ENCODE measurements at places on chromosomes 12 and 14.

DNA sequence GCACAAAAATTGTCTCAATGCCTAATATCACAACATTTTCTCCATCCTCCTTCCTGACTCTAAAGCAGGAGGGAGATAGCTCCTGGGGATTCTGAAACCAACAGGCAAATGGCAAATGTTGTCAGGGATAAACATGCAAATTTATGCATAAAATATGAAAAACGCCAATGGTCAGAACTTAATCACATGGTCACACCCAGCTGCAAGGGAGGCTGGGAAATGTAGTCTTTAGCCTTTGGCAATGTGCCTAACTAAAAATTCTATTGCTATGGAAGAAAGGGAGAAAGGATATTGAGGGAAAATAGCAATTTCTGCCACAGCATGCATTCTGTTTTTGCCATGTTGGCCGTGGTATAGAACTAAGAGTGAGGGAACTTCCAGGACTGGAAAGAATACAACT is 11.7 kb upstream of the OASL start:
- DNase-seq = no peak

- no peak for DNase-seq
Observed at GRCh38 chr12:104672501-104673265, 215.9 kb downstream of the CHST11 start.

- DNase-seq = no peak
Observed at GRCh38 chr12:80864046-80864735, 73.5 kb downstream of the LIN7A start.

DNA sequence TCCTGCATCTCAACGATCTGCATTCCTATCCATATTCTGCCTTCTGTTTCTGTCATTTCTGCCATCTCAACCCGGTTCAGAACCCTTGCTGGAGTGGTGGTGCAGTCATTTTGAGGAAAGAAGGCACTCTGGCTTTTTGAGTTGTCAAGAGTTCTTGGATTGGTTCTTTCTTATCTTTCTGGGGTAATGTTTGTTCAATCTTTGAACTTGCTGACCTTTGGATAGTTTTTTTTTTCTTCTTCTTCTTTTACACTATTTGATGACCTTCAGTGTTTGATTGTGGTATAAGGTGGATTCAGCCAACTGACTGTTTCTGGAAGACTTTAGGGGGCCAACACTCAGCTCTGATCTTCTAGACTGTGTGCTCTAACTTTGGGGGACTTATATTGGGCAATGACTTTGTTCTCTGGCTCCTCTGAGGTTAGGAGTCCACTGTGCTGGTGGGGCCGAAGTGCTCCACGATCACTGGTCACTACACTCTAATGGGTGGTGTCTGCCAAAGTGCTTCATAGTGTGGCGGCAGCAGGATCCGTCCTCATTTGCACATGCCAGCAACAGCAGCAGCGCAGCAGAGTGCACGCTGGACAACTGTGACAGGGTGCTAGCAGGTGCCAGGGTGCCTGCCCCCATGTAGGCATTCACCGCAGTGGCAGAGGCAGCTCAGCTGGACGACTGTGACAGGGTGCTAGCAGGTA is 255.8 kb downstream of the FBXL14 start:
- no peak for DNase-seq

GRCh38 chr12:5192726-5193125 is 149.0 kb downstream of the KCNA5 start:
- DNase-seq = no peak

DNA sequence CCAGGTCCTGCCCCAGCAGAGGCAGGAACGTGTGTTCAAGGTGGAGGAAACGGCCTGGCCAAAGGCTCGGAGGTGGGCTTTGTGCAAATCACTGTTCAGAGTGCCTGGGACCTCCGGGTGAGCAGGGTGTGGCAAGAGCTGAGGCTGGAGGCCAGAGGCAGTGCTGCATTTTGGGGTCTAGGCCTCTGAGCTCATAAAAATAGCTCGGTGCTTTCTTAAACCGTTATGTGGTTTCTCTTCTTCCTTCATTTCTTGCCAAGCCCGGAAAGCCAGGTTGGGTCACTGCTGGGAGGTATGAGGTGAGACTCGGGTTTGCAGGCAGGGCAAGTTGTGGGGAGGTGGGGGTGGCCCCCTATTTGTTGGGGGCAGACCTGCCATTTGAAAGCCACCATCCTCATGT is 178.8 kb upstream of the MYL2 start:
- no peak for DNase-seq

GRCh38 chr14:101373690-101374295 is 187.5 kb upstream of the DIO3 start:
- no peak for DNase-seq

DNA sequence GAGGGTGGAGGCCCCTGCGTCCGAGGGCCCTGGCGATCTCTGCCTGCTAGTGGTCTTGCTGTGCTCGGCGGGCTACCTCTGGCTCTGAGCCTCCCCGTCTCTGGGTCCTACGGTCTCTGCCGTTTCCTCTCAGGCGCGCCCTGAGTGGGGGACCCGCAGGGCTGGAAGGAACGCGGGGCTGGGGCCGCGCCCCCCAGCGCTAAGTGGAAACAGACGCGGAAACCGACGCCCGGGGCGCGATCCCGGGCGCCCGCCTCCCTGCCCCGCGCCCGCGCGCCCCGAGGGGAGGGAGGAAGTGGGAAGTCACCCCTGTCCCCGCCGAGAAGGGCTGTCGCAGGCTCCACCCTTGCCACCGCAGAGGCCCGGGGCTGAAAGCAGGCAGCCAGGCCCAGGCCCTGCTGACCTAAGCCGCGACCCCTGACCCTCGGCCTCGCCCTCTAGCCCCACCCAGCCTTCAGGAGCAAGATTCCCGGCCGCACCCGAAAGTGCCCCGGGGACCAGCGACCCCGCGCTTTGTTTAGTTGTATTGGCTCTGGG is 831 bp downstream of the CRIP1 start:
- DNase-seq = peak; percentile 47

DNA sequence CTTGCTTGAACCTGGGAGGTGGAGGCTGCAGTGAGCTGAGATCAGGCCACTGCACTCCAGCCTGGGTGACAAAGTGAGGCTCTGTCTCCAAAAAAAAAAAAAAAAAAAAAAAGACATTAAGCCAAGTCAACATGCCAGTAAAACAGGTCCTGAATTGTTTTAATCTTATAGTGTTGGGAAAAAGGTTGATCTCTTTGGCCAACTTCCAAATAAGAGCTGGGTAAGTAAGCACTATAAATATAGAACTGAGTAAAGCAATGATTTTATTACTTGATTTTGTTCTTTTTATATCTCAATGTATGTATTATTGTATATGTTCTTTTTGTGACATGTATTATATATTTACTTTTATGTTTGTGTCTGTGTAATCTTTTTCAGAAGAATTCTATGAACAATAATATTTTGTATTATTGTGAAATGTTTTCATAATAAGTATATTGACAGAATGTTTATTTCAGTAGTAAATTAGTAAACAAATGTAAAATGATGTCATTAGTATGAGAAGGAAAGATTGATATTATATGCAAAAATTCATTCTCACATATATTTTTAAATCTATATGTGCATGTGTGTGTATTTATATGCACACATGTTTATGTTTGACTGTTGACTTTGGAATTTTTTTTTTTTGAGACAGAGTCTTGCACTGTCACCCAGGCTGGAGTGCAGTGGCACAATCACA is 9.6 kb upstream of the AKAP6 start:
- DNase-seq = no peak

- peak; percentile 25 for DNase-seq
Observed at GRCh38 chr14:97120611-97121031, 323.4 kb downstream of the VRK1 start.

DNA sequence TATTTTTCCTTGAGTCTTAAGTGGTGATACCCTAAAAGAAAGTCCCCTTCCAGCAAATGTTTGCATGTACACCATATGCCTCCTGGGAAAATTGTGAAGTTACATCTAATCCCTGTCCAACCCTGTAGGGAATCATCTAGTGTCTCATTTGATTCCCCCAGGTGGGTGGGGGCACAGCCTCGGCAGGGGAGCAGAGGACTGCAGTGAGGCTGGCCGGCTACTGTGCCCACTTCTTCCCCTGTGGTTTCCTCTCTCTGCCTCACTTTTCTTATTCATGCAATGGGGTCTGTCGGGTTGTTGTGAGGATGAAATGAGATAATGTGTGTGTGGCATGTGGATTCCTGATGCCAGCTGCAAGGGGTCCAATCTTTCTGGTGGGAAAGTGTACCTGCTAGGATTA is 6.0 kb downstream of the PAPLN start:
- no peak for DNase-seq

DNA sequence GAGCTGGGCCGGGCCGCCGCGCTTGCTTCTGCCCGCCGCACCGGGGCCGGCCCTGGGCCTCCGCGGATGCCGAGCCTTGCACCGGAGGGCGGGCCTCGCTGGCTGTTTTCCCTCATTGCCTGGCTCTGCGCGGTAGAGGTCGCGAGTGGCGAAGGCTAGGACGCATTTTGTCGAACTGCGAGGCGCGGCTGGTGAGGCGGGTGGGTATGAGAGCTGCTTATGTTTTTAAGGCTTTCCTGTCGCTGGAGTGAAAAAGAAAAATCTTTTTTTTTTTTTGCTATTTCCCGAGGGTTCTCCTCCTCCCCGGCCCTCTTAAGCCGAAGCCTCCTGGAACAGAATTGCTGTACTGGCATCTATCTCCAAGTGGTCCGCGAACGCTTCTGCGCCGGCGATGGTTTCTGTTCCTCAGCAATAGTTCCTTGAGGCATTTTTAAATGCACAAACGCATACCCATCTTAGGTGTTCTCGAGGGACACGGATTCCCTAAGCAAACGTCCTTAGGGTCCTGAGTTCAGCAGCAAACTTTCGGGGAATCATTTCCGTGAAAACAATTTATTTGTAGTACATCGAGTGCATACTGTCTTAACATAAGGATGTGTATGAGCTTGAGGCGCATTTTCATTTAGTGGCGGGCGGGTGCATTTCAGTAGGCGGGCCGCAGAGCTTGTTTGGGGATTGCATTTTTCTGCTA is 631 bp downstream of the RESF1 start:
- peak; percentile 58 for DNase-seq

DNA sequence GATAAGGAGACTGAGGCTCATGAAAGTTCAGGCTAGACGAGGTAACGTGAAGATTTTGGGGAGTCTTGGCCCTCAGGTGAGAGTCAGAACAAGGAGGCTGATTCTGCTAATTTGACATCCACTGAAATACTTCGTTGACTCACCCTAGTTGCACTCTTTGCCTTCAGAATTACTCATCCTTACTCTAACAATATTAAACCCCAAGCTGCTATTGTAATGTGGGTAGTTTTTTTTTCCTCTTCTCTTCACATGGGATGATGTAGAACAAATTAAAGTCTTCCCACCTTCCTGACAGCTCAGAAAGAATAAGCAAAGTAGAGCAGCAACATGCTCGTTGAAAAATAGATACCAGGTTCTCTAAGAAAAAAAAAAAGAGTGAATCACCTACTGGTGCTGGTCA is 22.0 kb upstream of the SRRM4 start:
- DNase-seq = no peak

- DNase-seq = no peak
Observed at GRCh38 chr12:49019443-49020324, 1.1 kb upstream of the PRKAG1 start.

- DNase-seq = no peak
Observed at GRCh38 chr12:86741531-86741930, 485.3 kb upstream of the MGAT4C start.

DNA sequence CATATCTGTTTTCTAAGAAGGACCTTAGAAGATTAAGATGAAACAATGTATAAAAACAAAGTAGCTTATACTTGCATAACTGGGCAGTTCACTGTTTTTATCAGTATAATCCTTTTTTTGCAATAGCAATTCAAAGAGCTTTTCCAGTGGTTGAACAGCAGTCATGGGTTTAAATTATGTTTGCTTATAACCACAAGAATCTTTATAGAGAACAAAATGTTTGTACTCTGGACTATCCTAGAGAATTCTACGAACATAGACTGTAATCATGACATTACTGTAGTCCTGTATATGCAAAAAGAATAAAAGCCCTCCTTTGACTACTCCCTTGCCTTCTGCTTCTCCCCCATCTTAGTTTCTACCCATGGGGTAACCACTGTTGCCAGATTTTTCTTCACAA is 5.7 kb downstream of the FAM177A1 start:
- no peak for DNase-seq

All from activated T-helper 9 cell treated with anti-CD3 and anti-CD28 coated beads, Interleukin-2, amount 50 U/mL, for 16 hours (primary cell).